ENCODE measurements at places on chromosomes 2 and 18.
A peak's percentile ranks its signal among the peaks of the same experiment; 100 is the strongest.

DNA sequence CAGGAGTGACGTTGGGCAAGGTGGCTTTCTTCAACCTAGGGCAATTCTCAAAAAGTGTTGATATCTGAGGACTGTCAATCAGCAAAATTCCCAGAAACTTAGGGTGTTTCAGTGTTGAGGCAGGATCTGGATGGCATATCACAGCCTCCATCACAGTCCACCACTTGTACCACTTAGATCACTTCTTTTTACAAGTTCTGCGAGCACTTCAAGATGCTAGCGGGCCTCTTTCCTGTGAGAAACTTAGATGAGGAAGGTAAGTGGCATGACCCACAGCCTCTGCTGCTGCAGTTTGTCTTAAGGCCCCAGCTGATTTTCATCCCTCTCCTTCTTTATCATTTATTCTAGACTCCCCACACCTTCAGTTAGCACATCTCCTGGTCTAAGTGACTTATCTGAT lies 295.4 kb upstream of the ZNF521 start:
- H3K4me3 ChIP-seq, result no peak overlapping the region
- H3K4me1 ChIP-seq, result no peaks in the 10 kb centered on the region
- no peak for DNase-seq

- H3K27me3 ChIP-seq, result no peaks in the 10 kb centered on the region
- H3K4me3 ChIP-seq, result no peak overlapping the region
- DNase-seq, result no peak
- no peaks in the 10 kb centered on the region for H3K36me3 ChIP-seq
- peaks cover 19% of the 10 kb centered on the region for H3K4me1 ChIP-seq
- peak overlapping the region; percentile 35 for H3K27ac ChIP-seq
These were observed 79.4 kb upstream of the ZNF532 start for GRCh38 chr18:58785171-58785805.

DNA sequence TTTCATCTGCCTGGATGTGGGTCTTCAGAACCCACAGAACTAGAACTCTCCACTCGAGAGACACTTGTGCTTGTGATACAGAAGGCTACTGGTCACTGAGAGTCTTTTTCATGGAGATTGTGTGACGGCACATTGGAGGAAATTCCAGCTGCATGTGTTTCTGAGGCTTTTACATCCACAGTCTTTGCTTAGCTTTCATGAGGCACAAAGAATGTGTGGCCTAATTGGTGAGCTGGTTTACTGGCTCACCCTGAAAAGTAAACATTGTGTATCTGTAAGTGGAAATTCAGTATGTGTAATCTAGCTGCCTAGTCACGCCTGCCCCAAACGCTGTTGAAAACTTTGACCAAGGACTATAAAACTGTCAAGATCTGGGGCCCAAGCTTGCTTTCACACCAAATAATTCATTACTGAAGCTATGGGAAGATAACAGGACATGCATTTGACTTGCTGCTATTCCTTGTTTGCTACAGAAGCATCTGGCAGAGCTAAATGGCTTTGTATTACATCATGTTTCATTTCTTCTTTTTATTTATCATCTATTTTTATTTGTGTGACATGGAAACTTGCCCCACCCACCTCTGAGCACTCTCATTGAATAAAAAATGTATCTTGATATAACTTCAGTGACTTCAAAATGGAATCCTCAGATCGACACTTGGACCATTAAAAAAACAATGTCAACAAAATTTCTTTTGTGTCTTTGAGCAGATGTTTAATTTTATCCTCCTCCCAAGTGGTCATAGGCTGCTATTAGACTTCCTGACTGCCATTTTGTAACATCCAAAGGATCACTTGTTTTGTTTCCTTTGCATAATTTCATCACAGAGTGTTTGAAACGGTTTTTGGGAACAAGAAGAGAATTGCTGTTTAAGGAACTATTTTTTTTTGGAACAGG lies 80.2 kb downstream of the EFEMP1 start:
- no peaks in the 10 kb centered on the region for H3K36me3 ChIP-seq
- H3K4me1 ChIP-seq, result peaks cover 34% of the 10 kb centered on the region
- no peak overlapping the region for H3K4me3 ChIP-seq

DNA sequence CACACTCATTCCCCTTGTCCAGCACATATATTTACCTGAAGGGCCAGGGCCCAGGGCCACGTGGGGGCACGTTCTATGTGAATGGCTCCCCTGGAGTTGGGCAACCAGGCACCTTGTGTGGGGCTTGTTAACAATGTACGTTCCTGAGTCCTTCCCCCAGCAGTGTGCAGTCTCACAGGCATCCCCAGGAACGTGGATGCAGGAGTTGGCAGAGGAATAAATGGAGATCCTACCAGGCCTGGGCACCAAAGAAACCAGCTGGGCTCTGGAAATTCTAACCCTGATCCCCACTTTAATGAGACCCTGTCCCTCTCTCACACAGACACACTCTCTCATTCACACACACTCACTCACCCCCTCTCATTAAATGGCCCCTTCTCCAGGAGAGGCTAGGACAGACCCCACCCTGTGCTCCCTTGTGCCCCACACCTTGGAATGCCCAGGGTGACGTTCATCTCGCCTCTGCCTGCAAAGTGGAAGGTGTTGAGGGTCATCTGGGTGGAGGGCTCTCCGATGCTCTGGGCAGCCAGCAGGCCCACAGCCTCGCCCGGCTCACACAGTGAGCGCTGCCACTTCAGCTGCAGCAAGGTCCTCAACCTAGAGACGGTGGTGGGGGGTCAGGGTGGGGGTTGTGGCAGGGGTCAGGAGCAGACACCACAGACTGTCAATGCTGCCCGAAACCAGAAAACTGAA lies 65.6 kb downstream of the POLR1A start:
- H3K36me3 ChIP-seq, result peaks cover 58% of the 10 kb centered on the region
- H3K4me1 ChIP-seq, result peaks cover 40% of the 10 kb centered on the region
- no peak overlapping the region for H3K4me3 ChIP-seq
- no peaks in the 10 kb centered on the region for H3K27me3 ChIP-seq

DNA sequence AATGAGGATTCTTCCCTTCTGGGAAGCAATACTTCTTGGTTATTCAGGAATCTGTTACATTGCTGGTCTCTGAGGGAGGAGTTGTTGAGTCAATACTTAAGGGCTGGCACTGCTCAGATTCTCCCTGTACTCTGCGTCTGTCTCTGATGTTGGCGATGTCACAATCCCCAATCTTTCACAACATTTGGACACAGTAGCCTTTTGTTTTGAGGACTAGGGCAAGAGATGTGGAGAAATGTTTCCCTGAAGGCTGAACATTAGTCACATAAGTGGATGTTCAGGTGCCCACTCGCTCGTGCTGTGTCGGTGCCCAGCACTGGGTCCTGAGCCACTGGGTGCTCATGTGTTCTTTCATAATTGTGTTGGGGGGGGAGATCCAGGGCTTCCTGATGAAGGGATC lies 55.0 kb downstream of the MAPK4 start:
- no peaks in the 10 kb centered on the region for H3K36me3 ChIP-seq
- no peaks in the 10 kb centered on the region for H3K4me1 ChIP-seq
- DNase-seq, result no peak
- H3K4me3 ChIP-seq, result no peak overlapping the region

DNA sequence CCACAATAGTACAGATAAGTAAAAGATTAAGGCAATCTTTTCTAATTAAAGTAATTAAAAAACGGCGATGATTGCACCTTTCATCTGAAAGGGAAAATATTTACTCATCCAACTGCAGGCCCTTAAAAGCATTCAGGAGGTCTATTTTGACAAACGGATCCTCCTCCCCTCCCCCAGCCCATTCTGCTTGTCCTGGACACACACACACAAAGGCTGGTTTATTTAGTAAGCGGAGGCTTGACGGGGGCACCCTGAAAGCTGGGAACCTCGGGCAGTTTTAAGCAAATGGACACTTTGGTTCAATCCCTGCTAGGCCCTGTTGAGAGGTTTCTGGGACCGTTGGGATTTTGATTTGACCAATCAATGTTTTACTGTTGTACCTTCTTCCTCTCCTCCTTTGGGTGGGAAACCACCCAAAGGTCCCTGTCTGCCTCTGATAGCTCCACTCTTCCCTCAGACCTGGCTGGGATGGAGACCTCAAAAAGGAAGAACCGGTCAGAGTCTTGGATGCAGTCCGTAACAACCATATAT lies 135.8 kb upstream of the HAAO start:
- no peaks in the 10 kb centered on the region for H3K36me3 ChIP-seq
- peaks cover 50% of the 10 kb centered on the region for H3K4me1 ChIP-seq
- H3K27ac ChIP-seq, result no peak overlapping the region
- DNase-seq, result no peak
- no peaks in the 10 kb centered on the region for H3K27me3 ChIP-seq

GRCh38 chr18:57793302-57793986 lies 9.7 kb downstream of the ATP8B1 start:
- no peak for DNase-seq
- no peaks in the 10 kb centered on the region for H3K27me3 ChIP-seq

DNA sequence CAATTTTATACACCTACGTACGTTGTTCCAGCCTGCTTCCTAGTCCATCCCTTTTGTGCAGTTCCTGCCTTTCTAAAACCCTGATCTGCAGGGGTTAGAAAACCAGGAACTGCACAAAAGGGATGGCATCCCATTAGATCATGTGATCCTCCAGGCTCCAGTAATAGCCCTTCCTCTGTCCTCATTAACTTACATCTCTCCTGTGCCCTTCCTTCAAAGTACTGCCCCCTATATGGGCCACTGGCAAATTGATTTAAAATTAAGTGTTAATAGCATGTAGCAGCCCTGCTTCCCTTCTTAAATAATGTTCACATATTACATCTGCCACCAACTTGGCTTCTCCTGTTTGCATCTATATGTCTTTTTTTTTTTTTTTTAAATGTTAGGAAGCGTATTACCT lies 61.3 kb upstream of the NXPH2 start:
- H3K36me3 ChIP-seq, result no peaks in the 10 kb centered on the region
- no peak overlapping the region for H3K27ac ChIP-seq
- no peaks in the 10 kb centered on the region for H3K27me3 ChIP-seq
- no peaks in the 10 kb centered on the region for H3K4me1 ChIP-seq
- DNase-seq, result no peak
- no peak overlapping the region for H3K4me3 ChIP-seq

GRCh38 chr2:143138292-143138691 lies 9.1 kb downstream of the ARHGAP15 start:
- DNase-seq, result no peak
- no peak overlapping the region for H3K4me3 ChIP-seq
- no peaks in the 10 kb centered on the region for H3K27me3 ChIP-seq
- H3K27ac ChIP-seq, result no peak overlapping the region
- H3K36me3 ChIP-seq, result no peaks in the 10 kb centered on the region
- peaks cover 55% of the 10 kb centered on the region for H3K4me1 ChIP-seq

DNA sequence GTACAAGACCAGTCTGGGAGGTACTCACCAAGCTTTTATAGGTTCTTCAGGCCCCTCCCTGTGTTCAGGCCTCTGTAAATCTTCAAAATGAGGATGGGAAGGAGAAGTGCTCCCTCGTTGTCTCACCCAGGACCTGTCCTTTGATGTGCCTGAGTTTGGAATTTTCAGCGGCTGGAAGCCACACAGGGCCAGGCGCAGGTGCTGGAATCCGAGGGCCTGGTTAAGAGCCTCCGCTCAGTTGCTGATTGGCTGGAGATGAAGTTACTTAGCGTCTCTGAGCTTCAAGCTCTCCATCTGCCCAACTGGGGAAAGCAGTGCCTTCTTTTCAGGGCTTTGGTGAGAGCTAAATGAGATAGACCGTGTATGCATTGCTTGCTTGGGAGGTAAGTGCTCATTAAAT lies 30.0 kb downstream of the HJURP start:
- no peaks in the 10 kb centered on the region for H3K27me3 ChIP-seq
- no peak overlapping the region for H3K27ac ChIP-seq
- DNase-seq, result no peak
- no peaks in the 10 kb centered on the region for H3K4me1 ChIP-seq
- no peak overlapping the region for H3K4me3 ChIP-seq
